ENCODE measurements at places on chromosomes 6 and 20. TPM values are rescaled to one million over a fixed set of nuclear protein-coding genes. Genes with fewer than 3 reads are reported as not detected.

The C6orf132 gene
- 53.9 TPM for total RNA-seq

The MUCL3 gene
- not detected for total RNA-seq

The RIMS1 gene
- not detected for total RNA-seq

The OXT gene
- not detected for total RNA-seq

DNA sequence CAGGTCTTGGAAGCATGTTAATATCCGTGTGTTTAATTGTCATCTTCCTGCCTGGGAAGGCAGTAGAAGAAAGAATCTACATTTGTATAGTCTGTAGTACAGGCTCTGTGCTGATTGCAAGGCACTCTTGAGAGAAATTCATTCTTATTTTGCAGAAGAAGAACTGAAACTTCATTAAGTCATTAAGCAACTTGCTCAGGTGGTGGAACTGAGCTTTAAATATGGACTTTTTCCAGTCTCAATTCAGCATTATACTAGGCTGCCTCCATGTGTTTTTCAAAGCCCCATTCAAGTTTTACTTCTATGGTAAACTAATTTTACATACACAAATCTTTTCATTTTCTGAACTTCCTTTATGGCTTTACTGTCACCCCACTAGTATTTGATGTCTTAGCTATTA, 18.7 kb downstream of the ZNF451 start:
- 0 out of 2 replicates have a peak, but pooled peaks cover 22% of the 10 kb centered on the region for H3K36me3 ChIP-seq
- H3K27ac ChIP-seq, result no peak overlapping the region
- H3K4me3 ChIP-seq, result no peak overlapping the region
- no peaks in the 10 kb centered on the region for H3K4me1 ChIP-seq
- H3K27me3 ChIP-seq, result no peaks in the 10 kb centered on the region

DNA sequence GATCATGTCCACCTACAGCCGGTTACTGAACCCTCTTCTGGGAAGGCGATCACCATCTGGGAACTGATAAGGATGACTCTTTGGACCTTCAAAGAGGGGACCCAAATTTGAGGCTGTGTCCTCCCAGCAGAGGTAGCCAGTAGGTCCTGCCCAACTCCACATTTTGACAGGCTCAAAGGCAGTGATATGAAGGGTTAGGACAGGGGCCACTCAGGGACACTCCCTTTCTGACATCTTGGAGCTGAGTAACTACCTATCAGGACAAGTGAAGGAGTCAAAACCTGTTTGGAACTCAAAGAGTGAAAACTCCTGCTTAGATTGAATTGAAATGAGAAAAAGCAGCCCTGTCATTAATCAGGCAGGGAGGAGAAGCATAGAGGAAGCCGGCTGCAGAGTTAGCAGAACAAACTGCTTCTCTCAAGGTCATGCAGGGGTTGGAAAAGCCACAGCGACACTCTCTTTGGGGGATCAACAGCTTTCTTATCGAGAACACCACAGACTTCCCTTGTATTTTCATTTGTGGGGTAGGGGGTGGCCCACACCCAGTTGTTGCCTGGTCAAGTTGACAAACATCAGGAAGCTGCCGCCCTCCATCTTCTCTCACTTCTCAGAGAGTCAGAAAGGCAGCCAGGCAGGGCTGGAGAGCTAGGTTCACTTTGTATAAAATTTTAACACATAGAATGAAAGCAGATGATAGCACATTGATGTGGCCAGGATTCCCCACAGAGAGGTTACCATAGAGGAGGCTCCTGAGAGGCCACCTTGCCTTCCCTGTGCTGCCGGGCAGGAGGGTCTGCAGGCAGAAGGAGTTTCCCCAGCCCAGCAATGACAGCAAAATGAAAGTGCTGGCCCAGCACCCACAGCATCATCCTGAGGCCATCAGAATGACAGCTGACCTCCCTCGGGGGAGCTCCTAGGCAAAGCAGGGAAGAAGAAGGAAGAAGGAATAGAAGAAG, 47.6 kb downstream of the AGPAT4 start:
- no peak overlapping the region for H3K27ac ChIP-seq
- H3K4me1 ChIP-seq, result no peaks in the 10 kb centered on the region
- no peaks in the 10 kb centered on the region for H3K36me3 ChIP-seq
- H3K27me3 ChIP-seq, result peaks cover 26% of the 10 kb centered on the region

DNA sequence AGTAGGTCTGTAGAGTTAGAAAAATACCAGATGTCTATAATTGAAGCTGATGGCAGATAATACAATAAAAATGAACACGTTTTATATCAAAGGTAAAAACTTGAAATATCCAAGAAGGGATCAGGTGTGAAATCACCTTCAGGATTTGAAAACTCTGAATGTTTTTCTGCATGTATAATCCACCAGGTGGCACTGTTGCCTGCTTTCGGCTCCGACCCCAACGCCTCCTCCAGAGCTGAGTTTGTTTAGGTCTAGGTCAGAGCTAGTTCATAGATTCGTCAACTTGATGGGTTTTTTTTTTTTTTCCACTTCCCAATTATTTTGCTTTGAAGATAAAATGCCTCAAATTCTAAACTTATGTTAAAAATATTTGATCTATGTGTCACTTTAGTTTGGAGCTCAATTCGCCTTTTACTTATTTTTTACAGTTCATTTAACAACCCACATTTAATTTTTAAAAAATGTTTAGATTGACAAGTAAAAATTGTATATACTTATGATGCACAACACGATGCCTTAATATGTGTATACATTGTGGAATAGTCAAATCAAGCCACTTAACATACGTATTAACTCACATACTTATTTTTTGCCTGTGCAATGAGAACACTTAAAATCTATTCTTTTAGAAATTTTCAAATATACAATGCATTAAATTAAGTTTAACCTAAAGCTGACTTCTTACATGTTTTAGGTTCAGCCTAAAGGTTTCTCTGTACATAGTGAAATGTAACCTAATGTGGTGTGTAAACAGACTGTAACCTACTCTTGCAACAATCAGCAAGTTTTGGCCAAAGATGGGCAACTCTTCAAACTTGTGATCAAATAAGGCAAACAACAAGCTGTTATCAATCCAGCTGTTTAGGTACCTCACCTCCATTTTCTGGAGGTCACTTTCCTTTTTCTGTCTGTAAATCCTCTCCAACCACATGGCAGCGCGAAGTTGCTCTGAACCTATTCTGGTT, 39.4 kb upstream of the ENPP4 start:
- H3K27me3 ChIP-seq, result no peaks in the 10 kb centered on the region
- H3K4me1 ChIP-seq, result no peaks in the 10 kb centered on the region
- DNase-seq, result peak; percentile 47
- H3K4me3 ChIP-seq, result no peak overlapping the region
- H3K27ac ChIP-seq, result no peak overlapping the region
- H3K36me3 ChIP-seq, result no peaks in the 10 kb centered on the region

DNA sequence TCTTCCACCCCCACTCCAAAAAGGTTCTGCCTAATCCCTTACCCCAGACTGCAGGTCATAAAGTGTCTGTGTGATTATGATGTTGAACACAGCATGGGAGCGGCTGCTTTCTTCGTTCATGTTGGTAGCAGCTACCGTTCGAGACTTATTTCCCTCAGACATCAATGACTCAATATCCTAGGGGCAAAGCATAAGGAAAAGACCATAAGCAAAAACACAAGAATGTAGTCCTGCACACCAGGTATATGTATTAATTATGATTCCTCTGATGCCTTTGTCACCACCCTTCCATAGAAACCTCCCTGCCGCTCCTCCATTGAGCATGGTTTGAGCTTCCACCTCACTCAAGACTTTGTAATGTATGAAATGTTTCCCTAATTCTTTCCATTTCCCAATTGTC, 137.2 kb downstream of the KIF13A start:
- no peaks in the 10 kb centered on the region for H3K27me3 ChIP-seq
- H3K4me1 ChIP-seq, result no peaks in the 10 kb centered on the region
- no peaks in the 10 kb centered on the region for H3K36me3 ChIP-seq

- no peak overlapping the region for H3K27ac ChIP-seq
- H3K36me3 ChIP-seq, result no peaks in the 10 kb centered on the region
- H3K27me3 ChIP-seq, result no peaks in the 10 kb centered on the region
- H3K4me3 ChIP-seq, result no peak overlapping the region
- H3K4me1 ChIP-seq, result no peaks in the 10 kb centered on the region
Observed at GRCh38 chr6:148164645-148165044, 178.0 kb upstream of the SASH1 start.
